ENCODE measurements at places on chromosomes 11 and 22. TPM values are rescaled to one million over a fixed set of nuclear protein-coding genes. Genes with fewer than 3 reads are reported as not detected.
A peak's percentile ranks its signal among the peaks of the same experiment; 100 is the strongest.

Gene C11orf86
- polyA plus RNA-seq, result not detected

Gene TIMP3
- polyA plus RNA-seq, result 375 TPM

Gene PKDREJ
- polyA plus RNA-seq, result 0.01 TPM

Gene KCTD14
- polyA plus RNA-seq, result 2.5 TPM

Gene C11orf87
- polyA plus RNA-seq, result 0.02 TPM

Gene PSMA1
- polyA plus RNA-seq, result 220 TPM

Gene MRPL11
- polyA plus RNA-seq, result 35.7 TPM

Gene TSKU
- polyA plus RNA-seq, result 4.5 TPM

Gene XKR3
- polyA plus RNA-seq, result not detected

Gene TCIRG1
- polyA plus RNA-seq, result 24.7 TPM

Gene ELF5
- not detected for polyA plus RNA-seq

Gene APLP2
- polyA plus RNA-seq, result 409 TPM

DNA sequence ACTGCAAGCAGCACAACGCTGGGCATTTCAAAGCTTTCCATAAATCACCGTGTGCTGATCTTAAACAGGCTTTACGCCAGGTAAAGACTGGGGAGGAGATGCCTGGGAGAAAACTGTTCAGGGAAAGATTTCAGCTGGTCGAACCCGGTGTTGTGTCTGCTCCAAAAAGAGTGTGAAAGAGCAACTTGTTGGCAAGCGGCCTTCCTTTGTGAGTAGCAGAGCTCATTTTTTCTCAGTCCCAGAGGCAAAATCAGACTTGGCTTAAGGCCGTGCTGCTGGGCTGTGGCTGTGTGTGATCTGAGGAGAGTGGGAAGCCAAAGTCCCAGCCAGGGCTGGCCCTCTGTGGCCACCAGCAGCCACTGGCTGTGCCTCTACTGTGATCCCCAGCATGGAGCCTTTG is 75.7 kb upstream of the E2F8 start:
- no peak overlapping the region for H3K27ac ChIP-seq
- peaks cover 7% of the 10 kb centered on the region for H3K27me3 ChIP-seq
- no peaks in the 10 kb centered on the region for H3K4me1 ChIP-seq

- no peaks in the 10 kb centered on the region for H3K4me1 ChIP-seq
- H3K4me3 ChIP-seq, result no peak overlapping the region
- no peaks in the 10 kb centered on the region for H3K36me3 ChIP-seq
- DNase-seq, result no peak
- H3K27me3 ChIP-seq, result peaks cover 4% of the 10 kb centered on the region
- H3K27ac ChIP-seq, result no peak overlapping the region
These were observed 6.0 kb downstream of the ANKK1 start for GRCh38 chr11:113393501-113393985.

DNA sequence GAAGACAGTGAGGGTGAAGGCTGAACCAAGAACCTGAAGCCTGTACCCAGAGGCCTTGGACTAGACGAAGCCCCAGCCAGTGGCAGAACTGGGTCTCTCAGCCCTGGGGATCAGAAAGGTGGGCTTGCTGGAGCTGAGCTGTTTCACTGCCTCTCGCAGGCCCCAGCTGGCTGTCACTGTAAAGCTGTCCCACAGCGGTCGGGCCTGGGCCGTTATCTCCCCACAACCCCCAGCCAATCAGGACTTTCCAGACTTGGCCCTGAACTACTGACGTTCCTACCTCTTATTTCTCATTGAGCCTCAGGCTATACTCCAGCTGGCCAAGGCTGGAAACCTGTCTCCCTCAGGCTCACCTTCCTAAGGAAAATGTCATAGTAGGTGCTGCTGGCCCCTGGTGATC is 4.1 kb downstream of the PPP1CA start:
- DNase-seq, result no peak
- H3K4me1 ChIP-seq, result peaks cover 6% of the 10 kb centered on the region
- peaks cover 21% of the 10 kb centered on the region for H3K36me3 ChIP-seq
- no peak overlapping the region for H3K4me3 ChIP-seq
- no peak overlapping the region for H3K27ac ChIP-seq

- H3K27me3 ChIP-seq, result no peaks in the 10 kb centered on the region
- DNase-seq, result peak; percentile 92
- no peaks in the 10 kb centered on the region for H3K36me3 ChIP-seq
- H3K4me1 ChIP-seq, result peaks cover 21% of the 10 kb centered on the region
- peak overlapping the region; percentile 71 for H3K27ac ChIP-seq
- H3K4me3 ChIP-seq, result no peak overlapping the region
These were observed 193.0 kb downstream of the MAML2 start for GRCh38 chr11:96149743-96150555.

GRCh38 chr11:121206810-121207209 is 85.8 kb upstream of the SC5D start:
- no peak for DNase-seq
- H3K4me3 ChIP-seq, result no peak overlapping the region
- no peaks in the 10 kb centered on the region for H3K4me1 ChIP-seq
- no peaks in the 10 kb centered on the region for H3K27me3 ChIP-seq
- no peaks in the 10 kb centered on the region for H3K36me3 ChIP-seq

GRCh38 chr11:104198576-104198975 is 34.6 kb upstream of the PDGFD start:
- peak; percentile 67 for DNase-seq
- no peaks in the 10 kb centered on the region for H3K4me1 ChIP-seq
- no peaks in the 10 kb centered on the region for H3K36me3 ChIP-seq
- H3K4me3 ChIP-seq, result no peak overlapping the region
- H3K27me3 ChIP-seq, result no peaks in the 10 kb centered on the region

DNA sequence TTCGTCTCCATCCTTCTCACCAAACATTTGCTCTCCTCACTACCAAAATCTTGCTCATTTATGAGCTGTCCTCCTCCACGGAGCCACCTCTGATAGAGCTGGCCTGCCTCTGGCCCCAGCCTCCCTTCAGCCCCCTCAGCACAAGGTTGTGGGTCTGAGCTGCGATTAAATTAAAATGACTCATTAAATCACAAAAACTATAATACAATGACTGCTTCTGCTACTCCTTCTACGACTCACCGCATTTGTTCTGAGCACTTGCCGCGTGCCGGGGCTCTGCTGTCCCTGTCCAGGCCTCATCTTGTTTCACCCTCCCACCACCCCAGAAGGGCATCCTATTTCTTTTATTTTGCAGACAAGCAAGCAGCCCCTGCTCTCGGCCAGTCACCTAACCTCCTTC is 49.2 kb upstream of the TIMP3 start:
- H3K27me3 ChIP-seq, result no peaks in the 10 kb centered on the region
- no peaks in the 10 kb centered on the region for H3K36me3 ChIP-seq
- no peak for DNase-seq
- H3K27ac ChIP-seq, result no peak overlapping the region
- no peak overlapping the region for H3K4me3 ChIP-seq

DNA sequence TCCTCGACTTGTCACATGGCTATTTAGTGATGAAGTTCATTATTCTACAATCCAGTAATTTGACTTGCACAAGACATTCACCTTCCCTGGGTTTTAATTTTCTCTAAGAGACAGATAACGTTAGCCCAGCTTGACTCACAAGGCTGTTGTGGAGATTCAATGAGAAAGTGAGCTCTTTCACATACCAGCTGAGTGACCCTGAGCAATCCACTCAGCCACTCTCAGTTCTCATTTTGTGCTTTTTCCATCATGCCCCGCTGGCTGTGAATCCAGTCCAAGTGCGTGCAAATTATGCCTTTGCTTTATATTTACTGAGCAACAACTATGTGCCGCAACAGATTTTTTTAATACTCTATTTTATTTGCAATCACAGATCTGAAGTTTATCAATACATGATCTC is 176.5 kb downstream of the LARGE1 start:
- H3K27me3 ChIP-seq, result no peaks in the 10 kb centered on the region
- no peaks in the 10 kb centered on the region for H3K4me1 ChIP-seq
- H3K4me3 ChIP-seq, result no peak overlapping the region
- no peak overlapping the region for H3K27ac ChIP-seq
- no peaks in the 10 kb centered on the region for H3K36me3 ChIP-seq

GRCh38 chr22:39620924-39621690 is 50.6 kb downstream of the CACNA1I start:
- H3K27me3 ChIP-seq, result peaks cover 3% of the 10 kb centered on the region
- no peak for DNase-seq
- H3K4me1 ChIP-seq, result no peaks in the 10 kb centered on the region
- no peak overlapping the region for H3K4me3 ChIP-seq
- H3K36me3 ChIP-seq, result no peaks in the 10 kb centered on the region

DNA sequence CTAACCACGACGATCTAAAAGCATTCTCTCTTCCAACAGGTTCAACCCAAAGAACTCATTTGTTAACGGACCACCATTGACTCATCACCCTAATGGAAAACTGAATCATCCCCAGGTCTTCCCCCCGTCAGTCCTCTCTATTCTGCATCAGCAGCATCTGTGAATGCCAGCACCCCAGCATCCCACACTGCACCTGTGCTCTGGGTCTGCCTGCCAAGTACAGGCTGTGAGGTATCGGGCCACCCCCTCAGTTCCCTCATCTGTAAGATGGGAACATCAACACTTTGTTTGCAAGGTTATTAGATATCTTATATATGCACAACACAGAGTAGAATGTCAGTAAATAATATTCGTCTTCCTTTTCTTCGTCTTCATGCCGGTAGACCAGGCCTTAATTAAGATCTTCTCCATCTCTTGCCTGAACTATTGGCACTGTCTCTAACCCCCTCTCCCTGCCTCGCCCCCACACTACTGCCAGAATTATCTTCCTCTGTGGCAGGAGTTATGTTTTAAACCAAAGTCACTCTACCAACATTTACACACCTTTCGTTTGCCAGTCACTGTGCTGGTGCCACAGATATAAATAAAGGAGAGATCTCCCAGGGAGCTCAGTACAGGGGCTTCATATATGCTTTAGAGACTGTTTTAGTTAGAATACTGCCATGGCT is 7.8 kb upstream of the TMPRSS4 start:
- H3K27ac ChIP-seq, result no peak overlapping the region
- H3K36me3 ChIP-seq, result no peaks in the 10 kb centered on the region
- H3K4me3 ChIP-seq, result no peak overlapping the region
- DNase-seq, result no peak
- no peaks in the 10 kb centered on the region for H3K27me3 ChIP-seq
- H3K4me1 ChIP-seq, result no peaks in the 10 kb centered on the region

GRCh38 chr22:23183061-23183698 is 2.9 kb downstream of the BCR start:
- H3K27ac ChIP-seq, result no peak overlapping the region
- H3K4me3 ChIP-seq, result peak overlapping the region; percentile 47
- DNase-seq, result peak; percentile 80
- peaks cover 9% of the 10 kb centered on the region for H3K4me1 ChIP-seq

GRCh38 chr22:36510384-36510783 is 3.5 kb upstream of the FOXRED2 start:
- H3K4me1 ChIP-seq, result no peaks in the 10 kb centered on the region
- H3K27ac ChIP-seq, result no peak overlapping the region
- DNase-seq, result peak; percentile 20
- H3K4me3 ChIP-seq, result no peak overlapping the region

- peak overlapping the region; percentile 57 for H3K4me3 ChIP-seq
- DNase-seq, result peak; percentile 42
- no peaks in the 10 kb centered on the region for H3K27me3 ChIP-seq
- H3K27ac ChIP-seq, result no peak overlapping the region
These were observed 563 bp downstream of the MDK start for GRCh38 chr11:46381819-46382645.

- H3K4me1 ChIP-seq, result no peaks in the 10 kb centered on the region
- no peak overlapping the region for H3K27ac ChIP-seq
- H3K36me3 ChIP-seq, result no peaks in the 10 kb centered on the region
- H3K4me3 ChIP-seq, result no peak overlapping the region
These were observed 1.0 kb upstream of the TBX1 start for GRCh38 chr22:19759427-19760057.

DNA sequence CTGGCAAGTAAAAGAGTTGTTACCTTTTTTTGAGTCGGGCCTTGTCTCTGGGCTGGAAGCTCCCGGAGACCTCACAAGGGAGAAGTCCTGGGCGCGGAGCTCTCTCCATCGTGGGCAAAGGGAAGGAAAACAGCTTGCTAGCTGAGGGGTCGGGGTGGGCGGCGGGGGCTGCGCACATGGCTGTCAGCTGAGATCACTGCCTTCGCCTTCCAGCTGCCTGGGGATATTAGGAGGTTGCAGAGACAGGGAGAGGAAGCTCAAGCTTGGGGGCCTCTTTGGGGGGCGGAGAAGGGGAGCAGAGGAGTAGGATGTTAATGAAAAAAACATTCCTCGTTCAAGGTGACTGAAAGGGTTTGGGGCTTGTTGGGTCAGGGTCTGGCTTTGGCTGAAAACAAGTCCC is 49.2 kb upstream of the ALX4 start:
- DNase-seq, result no peak
- H3K36me3 ChIP-seq, result no peaks in the 10 kb centered on the region
- no peak overlapping the region for H3K4me3 ChIP-seq

GRCh38 chr11:118430956-118431355 is 5.3 kb upstream of the KMT2A start:
- H3K27ac ChIP-seq, result no peak overlapping the region
- H3K27me3 ChIP-seq, result no peaks in the 10 kb centered on the region
- no peak for DNase-seq
- peaks cover 7% of the 10 kb centered on the region for H3K4me1 ChIP-seq
- H3K4me3 ChIP-seq, result no peak overlapping the region

GRCh38 chr22:26751217-26751616 is 93.8 kb downstream of the MIAT start:
- no peaks in the 10 kb centered on the region for H3K4me1 ChIP-seq
- H3K4me3 ChIP-seq, result no peak overlapping the region
- H3K36me3 ChIP-seq, result no peaks in the 10 kb centered on the region
- H3K27me3 ChIP-seq, result no peaks in the 10 kb centered on the region

DNA sequence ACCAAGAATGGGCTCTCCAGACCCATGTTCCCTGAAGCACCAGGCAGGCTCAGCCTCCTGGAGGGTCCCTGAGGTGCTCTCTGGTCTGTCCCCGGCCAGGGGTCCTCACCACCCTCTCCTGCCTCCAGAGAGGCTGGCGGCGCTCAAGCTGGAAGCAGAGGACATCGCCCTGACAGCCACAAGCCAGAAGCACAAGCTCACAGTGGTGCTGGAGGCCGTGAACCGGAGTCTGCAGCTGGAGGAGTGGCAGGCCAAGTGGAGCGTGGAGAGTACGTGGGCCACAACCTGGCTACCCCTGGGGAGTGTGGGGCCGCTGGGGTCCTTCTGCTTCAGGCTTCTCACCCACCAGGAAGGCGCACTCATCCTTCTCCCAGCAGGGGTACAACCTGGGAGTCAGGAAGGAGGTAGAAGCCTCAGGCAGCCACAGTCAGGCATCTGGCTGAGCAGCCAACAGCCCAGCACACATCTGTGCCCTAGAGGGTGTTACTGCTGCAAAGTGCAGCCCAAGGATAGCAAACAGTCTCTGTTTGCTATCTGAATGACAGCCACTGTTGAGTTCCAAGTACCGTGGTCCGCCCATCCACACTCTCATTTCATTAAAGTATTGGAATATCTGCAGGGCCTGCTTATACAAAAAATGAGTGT is 8.4 kb downstream of the PARVG start:
- no peaks in the 10 kb centered on the region for H3K36me3 ChIP-seq
- H3K4me1 ChIP-seq, result no peaks in the 10 kb centered on the region
- H3K27me3 ChIP-seq, result peaks cover 2% of the 10 kb centered on the region
- no peak overlapping the region for H3K4me3 ChIP-seq
- no peak overlapping the region for H3K27ac ChIP-seq

- no peak for DNase-seq
- no peaks in the 10 kb centered on the region for H3K36me3 ChIP-seq
- no peak overlapping the region for H3K27ac ChIP-seq
- no peak overlapping the region for H3K4me3 ChIP-seq
These were observed 255.6 kb upstream of the PLET1 start for GRCh38 chr11:112516261-112516660.

All from fibroblast of lung (primary cell).